ENCODE measurements at places on chromosomes 3 and 15.

GRCh38 chr3:181726351-181727330 lies 14.9 kb downstream of the SOX2 start:
- DNase-seq, result no peak

DNA sequence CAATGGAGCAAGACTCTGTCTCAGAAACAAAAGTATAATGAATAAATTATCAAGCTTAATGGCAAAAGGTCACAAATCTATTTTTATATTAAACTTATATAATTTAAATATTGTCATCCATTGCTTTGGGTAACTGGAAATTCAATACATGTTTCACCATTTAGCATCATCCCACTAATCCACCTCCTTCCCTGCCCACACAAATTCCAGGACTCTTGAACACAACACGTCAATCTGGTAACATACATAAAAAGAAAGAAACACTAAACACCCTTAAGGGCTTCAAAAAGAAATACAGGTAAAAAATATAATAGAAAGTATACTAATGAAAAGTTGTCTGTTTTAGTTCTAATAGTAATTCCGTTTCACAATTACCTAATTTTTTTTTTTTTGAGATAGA lies 149.4 kb downstream of the STAG1 start:
- DNase-seq, result no peak

DNA sequence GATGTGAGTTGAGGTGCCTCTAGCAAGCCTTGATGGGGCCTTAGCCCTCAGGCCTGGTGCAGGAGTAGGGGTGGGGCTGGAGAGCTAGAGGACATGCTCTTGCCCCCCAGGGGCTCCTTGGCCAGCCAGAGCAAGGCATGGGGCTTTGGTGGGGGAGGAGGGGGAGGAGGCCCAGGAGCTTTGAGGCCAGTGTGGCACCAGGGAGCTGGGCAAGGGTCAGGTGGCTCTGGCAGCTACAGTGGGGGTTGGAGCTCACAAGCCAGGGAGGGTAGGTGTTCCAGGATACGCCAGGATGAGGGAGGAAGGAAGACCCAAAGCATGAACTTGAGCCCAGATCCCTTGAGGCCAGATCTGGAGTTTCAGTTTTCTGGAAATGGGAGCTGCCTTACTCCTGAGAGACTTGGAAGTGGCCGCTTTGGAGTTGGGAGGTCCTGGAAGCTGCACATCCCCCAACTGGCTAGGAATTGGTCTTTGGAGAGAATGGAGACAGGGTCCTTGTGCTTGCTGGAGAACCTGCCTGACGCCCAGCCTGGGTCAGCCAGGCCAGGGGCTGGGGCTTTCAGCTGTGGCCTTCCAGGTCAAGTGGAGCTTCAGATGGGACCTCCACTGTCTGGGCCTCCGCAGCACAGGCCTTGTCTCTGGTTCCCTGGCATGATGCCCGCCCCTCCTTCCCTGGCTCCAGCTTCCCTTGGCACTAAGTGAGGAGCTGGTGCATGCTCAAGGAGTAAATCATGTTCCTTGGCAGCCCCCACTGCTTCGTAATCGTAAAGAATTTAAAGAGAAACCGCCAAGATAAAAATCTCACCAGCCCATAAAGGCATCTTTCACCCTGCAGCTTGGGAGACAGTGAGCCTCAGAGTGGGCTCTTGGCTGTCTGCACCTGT lies 8.7 kb downstream of the SEMA3F start:
- DNase-seq, result peak; percentile 88

DNA sequence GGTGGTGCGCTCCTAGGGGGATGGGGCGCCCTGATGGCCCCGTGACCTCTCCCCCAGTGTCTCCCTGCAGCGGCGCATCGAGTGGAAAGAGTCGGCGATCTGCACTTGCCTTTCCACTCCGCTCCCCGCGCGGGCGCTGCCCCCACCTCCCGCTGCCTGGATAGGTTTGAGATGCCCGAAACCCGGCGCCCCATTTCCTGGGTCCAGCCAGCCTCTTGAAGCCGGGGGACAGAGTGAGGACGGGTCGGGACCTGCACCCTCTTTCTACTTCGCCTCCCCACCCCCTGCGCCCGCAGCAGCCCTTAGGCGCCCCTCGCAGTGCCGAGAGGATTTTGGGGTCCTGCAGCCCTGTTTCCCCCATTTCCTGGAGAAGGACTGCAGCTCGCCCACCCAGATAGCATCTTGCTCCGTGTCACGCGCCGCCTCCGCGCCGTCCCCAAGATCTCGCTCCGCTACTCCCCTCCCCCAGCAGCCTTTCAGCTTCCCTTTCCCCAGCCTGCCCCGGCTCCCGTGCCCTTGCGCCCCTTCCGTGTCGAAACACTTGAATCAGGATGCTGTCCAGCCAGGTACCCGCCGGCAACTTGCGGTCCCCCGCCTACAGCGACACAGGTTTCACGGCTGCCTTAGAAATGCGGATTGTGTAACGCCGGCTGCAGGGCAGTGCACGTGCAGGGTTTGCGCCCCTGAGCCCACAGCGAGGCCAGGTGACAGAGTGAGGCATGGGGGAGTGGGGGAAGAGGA lies 519 bp downstream of the ABHD6 start:
- no peak for DNase-seq

- no peak for DNase-seq
Measured at GRCh38 chr15:44804298-44805046, 68.1 kb downstream of the TRIM69 start.

DNA sequence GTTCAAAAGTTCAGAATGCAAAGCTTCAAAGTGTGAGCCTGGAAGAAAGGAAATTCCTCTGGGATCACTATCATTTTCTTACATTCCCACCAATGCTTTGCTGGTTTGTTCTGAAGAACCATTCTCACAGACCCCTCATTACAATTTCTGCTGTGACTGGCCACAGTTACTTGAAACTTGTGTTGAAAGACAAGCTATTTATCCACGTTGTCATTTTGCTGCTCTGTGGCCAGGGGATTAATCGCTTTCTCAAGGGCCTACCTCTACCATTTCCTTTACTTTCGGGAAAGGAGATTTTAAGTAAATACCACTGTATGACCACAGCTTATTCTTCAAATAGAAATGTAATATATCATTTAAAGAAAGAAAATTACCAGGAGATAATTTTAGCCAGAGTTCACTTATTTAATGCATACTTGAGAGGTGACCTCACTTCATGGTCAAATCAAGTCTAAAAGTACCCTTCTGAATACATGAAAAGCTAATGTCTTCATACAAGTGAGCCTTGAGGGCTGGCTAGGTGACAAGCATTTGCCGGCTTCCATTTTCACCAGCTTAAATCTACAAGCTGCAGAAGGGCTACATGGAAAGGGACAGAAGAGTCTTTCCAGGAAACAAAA lies 69.8 kb upstream of the ROBO2 start:
- DNase-seq, result no peak

DNA sequence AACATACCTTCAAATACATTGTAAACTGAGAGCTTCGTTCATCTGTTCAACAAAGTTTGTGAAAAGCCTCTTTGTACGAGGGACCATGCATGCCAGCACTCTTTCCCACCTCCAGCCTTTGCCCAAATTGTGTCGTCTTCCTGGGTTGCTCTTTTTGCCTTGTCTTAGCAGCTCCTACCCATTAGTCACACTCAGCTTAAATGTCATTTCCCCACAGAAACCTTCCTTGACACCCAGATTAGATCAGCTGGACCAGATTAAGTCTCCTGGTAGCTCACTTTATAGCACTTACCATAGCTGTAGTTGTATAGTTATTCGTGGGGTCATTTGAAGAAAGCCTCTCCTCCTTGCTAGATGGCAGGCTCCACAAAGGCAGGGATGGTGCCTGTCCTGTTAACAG lies 24.1 kb upstream of the SNRK start:
- no peak for DNase-seq

- peak; percentile 69 for DNase-seq
Measured at GRCh38 chr15:64112904-64113303, 17.1 kb downstream of the SNX1 start.

DNA sequence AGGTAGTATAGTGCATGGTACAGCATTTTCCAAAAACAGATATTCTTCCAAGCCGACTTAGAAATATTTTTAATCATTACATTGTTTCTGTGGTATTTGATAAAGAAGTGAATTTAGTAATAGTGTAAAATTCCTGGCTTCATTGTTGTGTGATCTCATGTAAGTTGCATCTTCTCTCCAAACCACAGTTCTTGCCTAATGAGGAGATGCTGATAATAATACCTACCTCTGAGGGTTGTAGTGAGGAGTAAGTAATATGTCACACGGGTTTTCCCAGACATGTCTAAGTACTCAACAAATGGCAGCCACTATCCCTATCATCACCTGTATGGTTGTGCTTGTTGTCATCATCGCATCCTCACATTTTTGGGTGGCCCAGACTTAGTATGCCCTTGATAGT lies 167.3 kb downstream of the SLCO3A1 start:
- peak; percentile 48 for DNase-seq

DNA sequence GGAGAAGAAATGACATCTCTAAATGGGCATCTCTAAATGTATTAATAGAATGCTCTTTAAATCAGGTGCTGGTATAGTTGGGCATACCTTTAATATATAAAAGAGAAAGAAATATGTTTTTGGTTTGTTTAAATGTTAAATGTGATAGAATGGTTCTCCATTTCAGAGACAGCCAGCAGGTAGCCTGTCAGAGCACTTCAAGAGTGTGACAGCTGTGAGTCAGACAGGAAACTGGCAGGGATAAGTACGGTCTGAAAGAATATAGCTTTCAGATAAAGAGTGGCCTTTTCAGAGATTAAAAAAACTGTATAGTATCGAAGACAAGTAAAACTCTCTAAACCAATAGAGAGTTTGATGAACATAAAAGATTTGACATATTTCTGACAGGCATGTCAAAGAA lies 654.1 kb downstream of the IGSF11 start:
- DNase-seq, result no peak

GRCh38 chr15:57735891-57736290 lies 29.4 kb downstream of the POLR2M start:
- DNase-seq, result no peak

DNA sequence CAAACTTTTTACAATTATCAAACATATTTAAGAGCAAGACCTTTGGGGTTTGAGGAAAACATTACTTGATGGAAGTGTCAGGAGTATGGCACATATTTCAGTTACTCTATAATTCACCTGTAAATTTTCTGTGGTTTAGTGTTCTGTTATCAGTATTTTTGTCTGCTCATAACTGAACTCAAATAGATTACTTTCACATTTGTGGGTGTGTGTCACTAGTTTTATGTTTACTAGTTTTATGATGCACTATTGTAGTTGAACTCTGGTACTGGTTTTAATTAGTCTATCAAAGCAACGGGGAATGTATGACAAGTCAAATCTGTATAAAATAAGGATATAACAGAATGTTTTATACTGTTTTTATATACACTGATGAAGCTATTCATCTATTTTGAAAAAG lies 27.2 kb downstream of the OXSM start:
- DNase-seq, result no peak

- no peak for DNase-seq
Measured at GRCh38 chr3:60555686-60556354, 695.4 kb downstream of the FHIT start.

GRCh38 chr15:81024936-81025335 lies 24.2 kb downstream of the TLNRD1 start:
- no peak for DNase-seq

- peak; percentile 57 for DNase-seq
Measured at GRCh38 chr3:61894988-61895935, 333.9 kb downstream of the PTPRG start.
